Gastrocnemius medialis (tissue), 4 donors: ENCODE measurements at places on chromosomes 16 and 17.

DNA sequence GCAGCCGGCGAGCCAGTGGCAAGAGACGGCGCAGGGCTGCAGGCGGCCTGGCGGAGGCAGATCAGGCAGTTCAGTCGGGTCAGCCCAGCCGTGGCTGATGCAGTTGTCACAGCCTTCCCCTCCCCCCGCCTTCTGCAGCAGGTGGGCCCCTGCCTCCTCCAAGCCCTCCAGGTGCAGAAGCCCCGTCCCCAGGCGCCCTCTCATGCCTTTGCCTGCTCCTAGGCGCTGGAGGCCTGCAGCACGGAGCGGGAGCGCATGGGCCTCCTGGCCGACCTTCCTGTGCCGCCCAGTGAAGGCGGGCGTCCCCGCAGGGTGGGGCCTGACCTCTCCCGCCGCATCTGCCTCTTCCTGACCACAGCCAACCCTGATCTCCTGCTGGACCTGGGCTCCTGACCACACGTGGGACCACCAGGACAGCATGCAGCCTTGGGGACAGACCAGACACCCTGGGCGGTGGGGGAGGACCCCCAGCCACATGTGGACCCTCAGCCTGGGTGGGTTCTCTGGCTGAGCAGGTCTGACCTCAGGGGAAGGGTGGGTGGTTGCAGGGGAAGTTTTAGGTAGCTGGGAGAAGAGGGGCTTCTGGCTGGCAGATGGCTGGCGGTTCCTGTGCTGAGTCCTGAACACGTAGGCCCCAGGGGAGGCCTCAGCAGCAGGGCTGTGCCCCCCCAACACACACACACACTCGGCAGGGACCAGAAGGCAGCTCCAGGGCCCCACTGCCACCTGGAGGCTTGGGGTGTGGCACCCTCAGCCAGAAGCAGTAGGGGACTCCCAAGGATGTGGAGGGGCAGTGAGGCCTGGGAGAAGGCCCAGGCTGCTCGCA lies 3.1 kb upstream of the MRPS34 start:
- no peak for DNase-seq

GRCh38 chr17:81084680-81085419 lies 49.9 kb downstream of the BAIAP2 start:
- peak; percentile 78 for DNase-seq

GRCh38 chr16:17362946-17363345 lies 107.8 kb downstream of the XYLT1 start:
- DNase-seq: no peak

- DNase-seq: peak; percentile 87
Observed at GRCh38 chr17:81911277-81911961, at the start of gene PCYT2. TSS of gene PCYT2 (minus strand) at chr17:81911399. CDS start at chr17:81911355, 44 bp downstream.

GRCh38 chr16:79076047-79076767 lies 524.3 kb downstream of the MAF start:
- DNase-seq: no peak

- no peak for DNase-seq
Observed at GRCh38 chr16:23452221-23452571, 793 bp downstream of the COG7 start.

- peak; percentile 14 for DNase-seq
Observed at GRCh38 chr16:77499373-77500285, 64.8 kb upstream of the ADAMTS18 start.

GRCh38 chr17:68581863-68582645 lies 19.1 kb downstream of the FAM20A start:
- no peak for DNase-seq

- no peak for DNase-seq
Observed at GRCh38 chr16:28108590-28109247, 45.2 kb upstream of the GSG1L start.

- DNase-seq: no peak
Observed at GRCh38 chr17:68513932-68514331, 1.7 kb downstream of the PRKAR1A start.

GRCh38 chr16:83365166-83365565 lies 442.6 kb upstream of the HSBP1 start:
- DNase-seq: no peak

DNA sequence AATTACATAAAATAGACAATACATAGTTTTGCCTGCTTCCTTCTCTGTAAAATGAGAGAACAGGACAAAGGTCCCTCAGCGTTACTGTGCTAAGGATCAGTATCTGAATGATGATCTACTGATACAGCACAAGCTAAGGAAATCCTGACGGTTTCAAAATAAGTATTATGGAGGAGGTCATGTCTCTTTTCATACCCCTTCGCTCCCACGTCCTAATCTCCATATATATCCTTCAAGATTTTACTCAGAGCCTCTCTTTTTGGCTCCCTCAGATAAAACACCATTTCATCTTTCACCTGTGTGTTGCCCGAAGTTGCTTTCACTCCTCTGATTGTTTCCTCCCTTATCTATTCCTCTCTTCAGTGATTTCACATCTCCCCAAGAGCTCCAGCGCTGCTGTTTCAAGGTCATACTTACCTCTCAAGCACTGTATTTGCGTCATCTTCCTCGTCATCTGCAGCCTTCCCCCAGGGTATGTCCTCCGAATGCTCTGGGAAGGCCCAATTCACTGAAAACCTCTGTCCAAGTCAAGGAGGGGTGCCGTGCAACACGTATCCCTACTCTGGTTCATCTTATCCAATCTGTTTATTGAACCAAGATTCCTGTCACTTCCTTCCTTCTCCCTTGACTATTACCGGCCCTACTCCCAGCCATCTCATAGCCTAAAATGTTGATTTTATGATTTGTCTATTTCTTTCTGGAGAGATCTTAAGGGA lies 1.2 kb upstream of the BLTP2 start:
- no peak for DNase-seq

DNA sequence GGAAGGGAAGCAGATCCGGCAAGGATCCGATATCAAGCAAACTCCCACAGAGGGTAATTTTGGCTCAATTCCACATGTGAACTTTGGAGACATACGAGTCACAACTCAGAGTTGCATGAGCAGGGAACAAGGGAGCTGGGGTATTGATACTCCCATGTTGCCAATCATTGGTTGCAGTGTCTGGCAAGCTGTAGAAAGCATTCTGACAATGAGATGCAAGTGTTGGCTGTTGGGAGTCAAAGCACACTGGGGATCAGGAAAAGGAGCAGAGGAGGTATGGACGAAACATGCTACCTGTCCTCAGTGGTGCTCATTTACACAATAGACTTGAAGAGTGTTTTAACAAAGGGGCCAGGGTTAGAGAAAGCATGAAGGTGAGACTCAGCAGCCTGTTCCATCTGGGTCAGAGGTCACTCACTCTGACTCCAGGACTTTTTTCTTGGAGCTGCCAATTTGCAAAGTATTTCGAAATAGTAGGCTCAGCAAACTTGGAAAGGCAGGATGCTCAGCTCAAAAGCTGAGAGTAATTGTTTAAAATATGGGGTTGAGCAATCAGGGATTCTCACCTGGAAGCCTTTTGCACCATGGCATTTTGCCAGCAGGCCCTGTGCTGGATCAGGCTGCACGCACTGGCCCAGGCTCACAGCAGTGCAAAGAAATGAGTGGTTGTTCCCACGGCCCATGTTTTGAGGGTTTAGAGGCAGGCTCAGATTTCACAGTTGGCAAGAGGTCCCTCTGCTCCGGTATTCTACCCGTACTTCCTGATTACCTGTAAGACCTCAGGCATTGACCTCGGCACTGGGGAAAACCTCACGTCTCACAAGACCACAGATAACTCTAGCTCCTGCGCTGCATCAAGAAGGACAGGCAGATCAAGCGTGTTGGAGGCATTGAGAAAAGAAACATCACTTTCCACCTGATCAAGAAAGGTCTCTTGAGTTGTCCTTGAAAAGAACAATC lies 17.6 kb upstream of the NKD1 start:
- no peak for DNase-seq

GRCh38 chr16:27883576-27883975 lies 179.9 kb downstream of the GSG1L start:
- DNase-seq: no peak

DNA sequence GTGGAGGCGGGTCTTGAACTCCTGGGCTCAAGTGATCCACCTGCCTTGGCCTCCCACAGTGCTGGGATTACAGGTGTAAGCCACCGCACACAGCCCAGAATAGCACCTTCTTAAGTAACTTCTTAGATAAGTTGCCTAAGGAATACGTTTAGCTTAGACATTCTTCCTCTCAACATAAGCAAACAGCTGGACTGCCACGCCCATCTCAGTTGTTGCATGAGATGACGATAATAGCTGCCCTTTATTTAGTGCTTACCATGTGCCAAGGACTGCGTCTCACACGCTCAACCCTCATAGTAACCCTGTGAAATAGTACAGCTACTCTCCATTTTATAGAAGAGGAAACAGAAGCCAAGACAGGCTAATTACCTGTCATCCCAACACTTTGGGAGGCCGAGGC lies 11.8 kb downstream of the HASPIN start:
- DNase-seq: no peak

DNA sequence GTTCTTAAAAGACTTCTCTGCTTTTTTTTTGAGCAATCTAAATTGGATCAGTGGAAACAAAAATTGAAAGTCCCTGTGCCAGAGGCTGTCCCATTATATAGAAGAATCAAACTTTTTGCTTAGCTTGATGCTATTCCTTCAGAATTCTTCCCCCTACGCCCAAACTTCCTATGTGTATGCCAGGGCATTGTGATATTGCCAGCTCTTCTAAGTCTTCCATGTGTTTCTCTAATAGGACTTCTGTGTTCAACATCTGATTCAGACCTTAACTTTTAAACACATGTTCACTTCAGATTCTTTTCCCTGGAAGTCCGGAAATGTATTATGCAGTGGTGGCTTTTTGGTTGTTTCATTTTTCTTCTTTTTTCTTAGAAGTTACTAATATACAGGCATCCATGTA lies 18.7 kb downstream of the PTRH2 start:
- no peak for DNase-seq

DNA sequence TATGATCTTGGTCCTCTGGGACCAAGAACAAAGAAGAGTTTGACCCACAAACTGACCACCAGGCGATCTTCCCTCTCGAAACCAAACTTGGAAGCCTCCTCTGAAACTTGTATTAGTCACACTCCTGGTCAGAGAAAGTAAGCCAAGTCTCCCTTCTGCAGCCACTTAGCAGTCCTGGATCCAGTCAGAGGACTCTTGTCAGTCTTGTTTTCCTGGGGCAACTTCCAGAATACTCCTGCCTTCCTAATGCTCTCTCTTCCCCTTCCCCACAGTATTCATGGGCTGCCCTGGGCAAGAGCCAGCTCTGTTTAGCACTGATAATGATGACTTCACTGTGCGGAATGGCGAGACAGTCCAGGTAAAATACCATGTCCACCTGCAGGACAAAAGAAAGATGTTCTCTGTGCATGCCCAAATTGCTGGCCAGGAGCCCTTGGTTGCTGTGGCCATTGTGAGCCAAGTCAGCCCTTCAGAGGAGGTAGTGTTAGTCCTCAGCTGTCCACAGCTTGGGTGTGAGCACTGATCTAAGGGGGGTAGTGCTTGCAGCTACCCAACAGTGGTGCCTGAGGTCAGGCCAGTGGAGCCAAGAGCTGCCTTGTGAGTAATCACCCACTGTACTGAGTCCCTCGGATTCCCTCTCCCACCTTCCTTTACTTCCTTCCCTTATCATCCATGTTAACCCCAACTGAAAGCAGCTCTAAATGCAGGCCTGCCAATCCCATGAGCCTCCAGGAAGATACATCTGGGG lies 31.2 kb downstream of the CDH3 start:
- no peak for DNase-seq

DNA sequence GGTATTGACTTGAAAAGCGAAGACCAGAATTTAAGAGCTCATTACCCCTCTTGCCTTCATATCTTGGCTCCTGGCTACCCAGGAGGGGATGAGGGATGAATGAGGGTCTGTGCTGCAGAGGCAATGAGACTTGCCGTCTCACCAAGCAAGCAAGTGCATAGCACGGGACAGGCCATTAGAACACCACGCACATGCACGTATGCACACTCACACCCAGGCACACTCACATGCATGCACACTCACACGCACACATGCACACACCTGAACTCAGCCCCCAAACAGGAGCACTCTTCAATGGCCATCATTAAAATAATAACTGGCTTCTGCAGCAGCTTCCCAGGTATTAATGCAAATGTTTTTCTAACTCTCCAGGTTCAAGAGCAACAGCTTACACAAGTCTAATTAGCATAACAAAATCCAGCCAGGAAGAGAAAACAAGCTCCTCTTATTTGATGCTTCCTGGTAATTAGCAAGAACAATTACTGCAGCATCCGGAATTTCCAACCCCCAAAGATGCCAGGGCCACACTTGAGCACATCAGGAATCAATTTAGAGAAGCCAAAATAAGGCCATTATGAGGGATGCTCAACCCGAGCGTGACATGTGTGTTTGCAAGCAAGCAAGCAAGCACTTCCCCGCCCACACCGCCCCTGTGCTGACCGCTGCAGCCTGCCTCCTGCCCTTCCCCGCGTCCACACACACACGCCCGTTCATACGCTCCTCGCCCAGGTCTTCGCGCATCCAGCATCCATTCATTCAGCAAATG lies 171.6 kb upstream of the TNRC6C start:
- no peak for DNase-seq

DNA sequence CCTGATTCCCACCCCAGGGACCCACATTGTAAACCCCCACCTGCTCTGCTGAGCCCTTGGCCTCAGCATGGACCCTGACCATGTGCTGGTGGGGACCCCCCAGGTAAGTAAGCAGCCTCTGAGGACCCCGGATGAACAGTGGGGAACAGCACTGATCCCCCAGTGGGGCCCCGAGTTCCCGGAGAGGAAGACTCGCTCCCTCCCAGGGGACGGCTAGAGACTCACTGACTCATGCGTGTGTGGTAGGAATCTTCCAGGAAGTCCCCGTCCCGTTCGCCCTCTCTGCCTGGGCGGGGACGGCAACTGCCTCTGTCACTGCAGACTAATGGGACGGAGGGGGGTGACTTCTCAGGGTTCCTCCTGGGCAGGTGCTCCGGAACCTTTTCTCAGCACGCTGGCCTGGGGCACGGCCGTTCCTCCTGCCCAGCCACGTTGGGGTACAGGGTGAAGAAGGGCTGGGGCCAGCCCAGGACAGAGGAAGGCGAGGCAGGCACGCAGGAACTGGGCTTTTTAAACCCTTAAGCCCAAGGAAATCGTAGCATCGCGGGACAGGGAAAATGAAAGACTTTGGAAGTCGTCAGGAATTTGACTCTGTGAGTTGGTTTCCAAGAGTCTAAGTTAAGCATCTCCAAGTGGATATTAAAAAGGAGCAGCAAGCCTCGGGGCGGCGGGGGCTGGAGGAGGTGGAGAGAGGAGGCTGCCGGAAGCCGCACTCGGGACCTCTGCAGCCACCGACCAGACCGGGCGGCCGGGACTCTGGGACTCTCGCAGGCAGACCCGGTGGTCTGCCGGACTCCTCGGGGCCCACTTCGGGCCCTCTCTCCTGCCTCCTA lies 178.7 kb downstream of the SEC14L1 start:
- DNase-seq: peak; percentile 93

GRCh38 chr16:51797669-51798259 lies 646.7 kb upstream of the SALL1 start:
- no peak for DNase-seq

- no peak for DNase-seq
Observed at GRCh38 chr17:57880086-57880456, 30.2 kb upstream of the MRPS23 start.
